ENCODE measurements at places on chromosomes 5 and 9.

DNA sequence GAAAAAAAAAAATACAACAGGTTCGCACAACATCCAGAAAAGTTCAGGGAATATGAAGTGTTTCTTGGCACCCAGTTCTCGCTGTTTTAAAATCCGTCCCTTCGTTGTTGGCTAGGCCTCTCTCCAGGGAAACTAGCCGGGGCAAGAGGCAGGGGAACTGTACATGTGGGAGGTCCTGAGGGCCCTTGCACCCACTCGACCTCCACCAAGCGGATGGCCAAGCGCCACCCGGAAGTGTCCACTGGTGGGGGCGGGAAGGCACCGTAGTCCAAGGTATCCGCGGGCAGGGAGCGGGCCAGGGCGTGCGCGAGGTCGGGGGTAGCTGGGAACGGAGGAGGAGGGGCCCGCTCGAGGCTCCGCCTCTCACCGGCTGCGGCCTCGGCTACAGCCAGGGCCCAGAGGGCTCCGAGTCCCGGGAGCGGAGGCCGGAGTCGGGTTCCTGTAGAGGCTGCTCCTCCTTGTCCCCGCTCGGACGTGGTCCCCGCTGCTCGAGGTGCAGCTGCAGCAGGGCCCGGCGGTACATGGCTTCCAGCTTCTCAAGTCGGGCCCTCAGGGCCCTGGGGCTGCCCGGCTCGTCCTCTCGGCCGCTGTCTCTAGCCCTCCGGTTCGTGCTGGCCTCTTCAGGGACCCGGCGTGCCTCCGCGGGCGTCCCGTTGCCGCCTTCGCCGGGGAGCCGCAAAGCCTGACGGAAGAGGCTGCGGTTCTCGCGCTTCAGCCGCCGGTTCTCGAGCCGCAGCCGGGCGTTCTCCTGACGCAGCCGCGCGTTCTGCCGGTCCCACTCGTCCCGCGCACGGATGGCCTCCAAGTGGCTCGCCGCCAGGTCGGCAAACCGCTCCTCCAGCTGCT, 720 bp downstream of the TUSC1 start:
- peak; percentile 4 for DNase-seq

- no peak for DNase-seq
Observed at GRCh38 chr9:95715868-95716435, 159.5 kb upstream of the ERCC6L2 start.

GRCh38 chr5:3121813-3122212, 370.3 kb upstream of the IRX2 start:
- no peak for DNase-seq

DNA sequence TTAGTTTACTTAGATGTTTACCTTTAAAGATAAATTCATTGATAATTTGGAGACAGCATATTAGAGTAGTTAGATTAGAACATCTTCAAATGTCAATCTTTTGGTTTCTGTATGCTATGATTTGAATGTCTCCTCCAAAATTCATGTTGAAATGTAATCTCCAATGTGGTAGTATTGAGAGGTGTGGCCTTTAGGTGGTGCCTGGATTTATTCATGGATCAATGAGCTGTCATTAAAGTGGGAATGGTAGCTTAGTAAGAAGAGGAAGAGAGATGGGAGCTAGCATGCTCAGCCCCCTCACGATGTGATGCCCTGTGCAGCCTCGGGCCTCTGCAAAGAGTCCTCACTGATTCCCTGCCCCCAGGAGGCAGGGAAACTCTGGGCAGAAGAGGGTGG, 133.6 kb upstream of the TUT7 start:
- DNase-seq, result no peak

- no peak for DNase-seq
Observed at GRCh38 chr5:131413605-131414559, 150.0 kb downstream of the CDC42SE2 start.

GRCh38 chr5:150137997-150138396, 17.6 kb downstream of the PDGFRB start:
- no peak for DNase-seq

DNA sequence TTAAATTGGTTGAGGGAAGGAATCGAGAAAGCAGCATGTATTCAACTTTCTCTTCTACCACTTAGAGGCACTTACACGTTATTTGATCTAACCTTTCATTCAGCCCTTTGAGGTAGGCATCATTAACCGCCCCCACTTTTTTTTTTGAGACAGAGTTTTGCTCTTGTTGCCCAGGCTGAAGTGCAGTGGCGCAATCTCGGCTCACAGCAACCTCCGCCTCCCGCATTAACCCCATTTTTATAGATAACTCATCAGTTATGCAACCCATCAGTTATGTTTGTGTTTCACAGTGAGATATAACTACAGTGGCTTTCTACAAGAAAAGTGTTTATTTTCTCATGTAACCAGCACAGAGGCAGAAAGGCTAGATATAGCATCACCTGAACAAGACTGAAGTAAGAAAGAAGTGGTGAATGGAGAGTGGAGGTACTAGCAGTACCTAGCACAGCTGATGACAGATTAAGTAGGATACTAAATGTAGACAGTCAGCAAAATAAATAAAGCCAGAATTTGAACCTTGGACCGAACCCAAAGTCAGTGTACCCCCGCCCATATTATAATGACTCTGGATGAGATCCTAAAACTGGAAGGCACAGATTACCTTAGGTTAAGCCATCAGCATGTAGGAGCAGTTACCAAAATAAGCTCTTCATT, 91.2 kb downstream of the PJA2 start:
- DNase-seq, result no peak

DNA sequence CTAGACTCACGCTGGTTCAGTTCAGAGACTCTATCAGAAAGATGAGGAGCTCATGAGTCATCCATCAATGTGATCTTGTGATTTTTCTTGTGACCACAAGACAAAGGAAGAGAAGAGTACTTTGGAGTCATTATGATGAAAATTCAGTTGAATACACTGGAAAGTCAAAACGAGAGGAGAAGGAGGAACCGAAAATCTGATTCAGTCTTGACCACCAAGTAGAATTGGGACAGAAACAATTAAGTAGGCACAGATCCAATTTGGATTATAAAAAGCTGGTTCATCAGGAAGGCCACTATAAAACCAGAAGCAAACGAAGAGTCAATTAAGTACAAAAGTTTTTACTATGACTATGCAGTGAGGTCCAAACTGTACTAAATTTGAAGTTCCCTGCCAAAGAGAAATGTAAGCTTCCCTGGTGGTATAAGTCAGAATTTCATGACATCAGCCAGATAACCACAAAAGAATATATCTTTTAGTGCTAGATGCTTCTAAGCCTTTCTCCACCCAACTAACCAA, 90.9 kb downstream of the THBS4 start:
- no peak for DNase-seq

DNA sequence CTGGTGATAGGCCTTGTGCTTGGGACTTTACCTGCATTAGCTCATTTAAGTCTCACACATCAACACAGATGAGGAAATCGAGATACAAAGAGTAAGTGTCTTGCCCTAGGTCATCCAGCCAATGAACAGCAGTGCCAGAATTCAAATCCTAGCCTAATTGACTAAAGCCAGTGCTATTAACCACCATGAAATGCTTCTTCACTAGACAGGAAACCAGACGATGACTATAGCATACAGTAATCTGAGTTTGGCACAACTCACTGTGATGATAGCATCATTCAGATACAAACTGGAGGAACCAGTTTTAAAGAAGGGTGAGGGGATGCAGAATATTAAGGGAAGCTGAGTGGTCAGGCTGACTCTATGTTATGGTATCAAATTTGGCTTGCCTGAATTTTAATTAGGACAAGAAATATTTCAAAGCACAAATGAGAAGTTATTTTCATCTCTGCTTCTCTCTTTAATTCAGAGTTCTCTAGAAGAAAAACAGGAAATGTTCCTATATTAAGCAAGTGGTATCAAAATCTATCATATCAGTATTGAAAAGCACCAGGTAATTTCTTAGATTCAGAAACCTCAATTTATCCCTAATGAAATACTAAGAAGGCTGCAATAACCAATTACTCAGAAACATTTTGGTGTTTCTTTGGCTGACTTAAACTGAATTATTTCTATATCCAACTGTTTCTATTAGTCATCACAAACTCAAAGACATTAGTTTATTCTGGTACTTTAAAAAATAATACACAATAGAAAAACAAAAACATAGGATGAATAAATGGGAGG, 147.0 kb upstream of the RASA1 start:
- DNase-seq, result no peak

GRCh38 chr5:146560205-146560812, 44.3 kb upstream of the GPR151 start:
- no peak for DNase-seq

GRCh38 chr5:119897537-119898370, 268.4 kb downstream of the FAM170A start:
- no peak for DNase-seq

DNA sequence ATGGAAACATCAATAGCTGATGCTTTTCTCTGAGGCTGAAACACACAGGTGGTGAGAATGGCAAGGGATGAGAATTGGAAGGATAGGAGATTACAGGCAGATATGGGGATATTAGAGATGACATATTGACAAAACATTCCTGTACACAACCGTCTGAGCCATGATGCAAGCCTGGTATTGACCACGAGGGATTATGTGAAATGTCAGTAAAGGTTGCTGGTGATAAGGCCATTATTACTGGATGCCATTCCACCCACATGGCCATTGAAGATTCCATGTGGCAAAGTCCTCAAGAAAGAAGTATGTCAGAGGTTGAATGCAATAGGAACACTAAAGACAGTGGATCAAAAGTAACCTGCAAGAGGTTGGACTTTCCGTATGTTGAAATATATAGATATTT, 15.7 kb downstream of the GRAMD2B start:
- no peak for DNase-seq

DNA sequence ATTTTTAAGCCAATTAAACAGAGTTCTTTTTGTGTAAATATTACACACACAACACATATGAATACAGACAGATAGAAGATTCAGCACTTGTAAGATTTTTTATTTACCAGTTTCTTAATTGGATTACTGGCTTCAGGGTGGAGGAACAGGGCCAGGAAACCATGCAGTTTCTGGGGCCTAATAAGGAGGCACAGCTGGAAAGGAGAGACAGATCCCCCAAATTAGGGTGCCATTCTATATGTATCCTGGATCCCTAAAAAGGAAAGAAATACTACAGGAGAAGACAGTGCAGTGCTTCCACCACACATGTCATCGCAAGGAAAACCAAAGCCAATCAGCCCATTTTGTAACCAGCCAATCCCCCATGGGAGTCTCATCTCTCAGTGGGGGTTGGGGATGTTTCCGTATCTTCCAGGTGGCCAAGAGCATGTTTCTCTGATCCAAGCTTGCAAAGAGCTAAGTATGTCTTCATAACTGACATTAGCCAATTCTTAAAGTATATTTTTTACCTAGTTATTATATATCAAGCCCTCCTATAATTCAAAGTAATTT, 15.8 kb upstream of the ABO start:
- no peak for DNase-seq

DNA sequence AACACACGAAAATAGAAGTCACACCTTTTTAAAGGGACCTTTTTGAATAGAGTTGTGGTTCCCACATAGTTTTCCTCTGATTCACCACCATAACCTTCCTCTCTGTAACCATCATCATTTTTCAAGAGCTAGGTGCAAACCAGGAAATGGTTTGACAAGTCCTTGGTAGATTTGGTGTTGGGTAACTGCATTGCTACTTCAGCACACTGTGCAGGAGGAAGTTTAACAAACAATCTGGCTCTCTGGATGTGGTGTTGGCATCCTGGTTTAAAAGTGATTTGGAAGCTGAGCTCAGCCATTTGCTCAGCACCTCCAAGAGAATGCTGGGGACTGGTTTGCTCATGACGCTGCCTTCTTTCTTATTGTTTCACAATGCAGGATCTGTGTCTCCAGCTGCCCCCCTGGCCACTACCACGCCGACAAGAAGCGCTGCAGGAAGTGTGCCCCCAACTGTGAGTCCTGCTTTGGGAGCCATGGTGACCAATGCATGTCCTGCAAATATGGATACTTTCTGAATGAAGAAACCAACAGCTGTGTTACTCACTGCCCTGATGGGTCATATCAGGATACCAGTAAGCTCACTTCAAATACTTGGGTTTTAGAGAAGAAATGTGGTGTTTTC, 213.1 kb downstream of the RFK start:
- no peak for DNase-seq

GRCh38 chr9:92661127-92661526, 8.8 kb downstream of the IPPK start:
- no peak for DNase-seq

GRCh38 chr5:33933723-33934169, 2.4 kb upstream of the RXFP3 start:
- no peak for DNase-seq

DNA sequence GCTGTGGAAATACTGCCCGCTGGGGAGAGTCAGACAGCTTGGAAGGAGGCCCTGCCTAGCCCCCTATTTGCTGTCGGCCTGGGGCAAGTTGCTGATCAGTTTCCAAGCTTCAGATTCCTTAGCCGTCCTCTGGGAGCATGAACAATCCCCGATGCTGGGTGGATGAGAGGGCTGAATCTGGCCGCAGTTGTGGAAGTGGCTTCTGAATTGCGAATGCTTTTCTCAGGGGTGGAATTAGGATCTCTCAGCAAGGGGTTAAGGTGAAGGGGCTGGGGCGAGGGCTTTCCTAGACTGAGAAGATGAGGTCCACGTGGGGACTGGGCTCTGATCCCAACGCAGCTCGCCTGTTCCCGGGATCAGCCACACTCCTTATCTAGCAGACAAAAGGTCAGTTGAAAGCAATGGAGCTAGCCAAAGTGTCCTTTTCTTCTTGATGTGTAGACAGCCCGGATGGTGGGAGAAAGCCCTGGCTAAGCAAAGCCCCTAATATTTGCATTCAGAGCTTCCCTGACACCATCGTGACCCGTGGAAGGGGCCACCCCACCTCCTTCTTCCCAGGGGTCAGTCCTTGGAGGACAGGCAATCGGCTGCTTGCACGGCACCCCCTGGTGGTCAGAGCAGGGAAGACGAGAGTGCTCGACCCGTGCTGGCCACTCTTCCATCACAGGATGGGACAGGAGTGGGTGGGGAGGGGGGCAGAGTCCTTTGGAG, 54.9 kb downstream of the COL15A1 start:
- DNase-seq, result peak; percentile 64

DNA sequence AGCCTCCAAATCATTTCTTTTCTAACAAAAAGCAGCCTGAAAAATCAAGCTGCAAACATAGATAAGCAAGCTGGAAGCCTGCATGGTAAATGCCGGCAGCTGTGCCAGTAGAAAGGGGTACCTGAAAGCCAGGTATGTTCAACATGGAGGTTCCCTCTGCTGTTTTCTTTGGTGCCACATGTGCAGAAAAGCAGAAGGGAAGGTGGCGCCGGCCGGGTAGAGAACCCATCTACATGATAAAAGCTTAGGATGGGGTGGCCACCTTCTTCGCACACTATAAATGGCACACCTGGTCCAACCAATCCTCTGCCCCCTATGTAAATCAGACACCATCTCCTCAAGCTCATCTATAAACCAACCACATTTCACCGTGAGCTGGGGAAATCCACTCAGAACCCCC, 268.9 kb upstream of the IRX2 start:
- DNase-seq, result no peak

- DNase-seq, result no peak
Observed at GRCh38 chr9:105258225-105258737, 13.8 kb downstream of the SLC44A1 start.

GRCh38 chr5:134968055-134968454, 348 bp downstream of the CATSPER3 start:
- no peak for DNase-seq

- no peak for DNase-seq
Observed at GRCh38 chr9:92769990-92770359, 5.3 kb upstream of the BICD2 start.

All from stimulated activated CD4-positive, alpha-beta T cell treated with anti-CD3 and anti-CD28 coated beads, Interleukin-4, amount 100 ng/mL, for 1 hour (primary cell).